ENCODE measurements at places on chromosomes 7 and 10. TPM values are rescaled to one million over a fixed set of nuclear protein-coding genes. Genes with fewer than 3 reads are reported as not detected.

DNA sequence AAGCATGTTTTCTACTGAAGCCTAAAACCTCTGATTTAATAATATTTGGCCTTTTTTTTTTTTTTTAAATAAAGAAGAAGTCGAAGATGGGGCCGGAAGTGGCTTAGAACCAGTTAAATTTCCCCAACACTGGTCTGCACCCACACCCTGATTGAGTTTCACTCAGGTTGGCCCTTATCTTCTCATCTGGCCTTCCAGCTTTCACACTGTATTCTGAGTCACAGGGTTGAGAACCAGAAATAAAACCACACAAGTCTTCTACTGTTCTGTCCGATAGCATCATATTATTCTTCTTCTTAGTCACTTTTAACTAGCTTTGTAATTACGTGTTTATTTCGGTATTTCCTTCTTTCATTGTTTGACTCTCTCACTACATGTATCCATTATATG, 9.9 kb downstream of the ZNF365 start:
- DNase-seq, result peak; percentile 31

Gene SSC4D
- 0.46 TPM for total RNA-seq

DNA sequence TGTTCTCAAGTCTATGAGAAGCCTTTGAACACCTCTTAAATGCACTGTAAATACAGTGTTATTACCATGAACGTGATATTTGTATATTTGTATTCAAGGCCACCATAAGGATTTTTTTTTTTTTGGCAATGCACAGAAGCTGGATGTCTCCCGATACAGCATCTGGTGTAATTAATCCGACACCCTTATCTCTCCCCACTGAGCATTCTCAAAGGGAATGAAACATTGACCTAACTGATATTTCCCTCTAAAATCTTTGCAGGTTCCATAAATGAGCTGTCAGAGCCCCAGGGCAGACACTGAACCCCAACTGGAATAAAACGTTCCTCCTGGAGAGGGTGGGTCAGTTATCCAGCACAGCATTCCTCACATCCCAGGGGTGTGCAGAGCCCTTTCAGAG, 316.6 kb downstream of the PAXIP1 start:
- DNase-seq, result no peak

- DNase-seq, result no peak
Observed at GRCh38 chr10:72426986-72427385, 72.3 kb upstream of the DNAJB12 start.

GRCh38 chr10:79477456-79477855, 32.0 kb upstream of the ZCCHC24 start:
- no peak for DNase-seq

DNA sequence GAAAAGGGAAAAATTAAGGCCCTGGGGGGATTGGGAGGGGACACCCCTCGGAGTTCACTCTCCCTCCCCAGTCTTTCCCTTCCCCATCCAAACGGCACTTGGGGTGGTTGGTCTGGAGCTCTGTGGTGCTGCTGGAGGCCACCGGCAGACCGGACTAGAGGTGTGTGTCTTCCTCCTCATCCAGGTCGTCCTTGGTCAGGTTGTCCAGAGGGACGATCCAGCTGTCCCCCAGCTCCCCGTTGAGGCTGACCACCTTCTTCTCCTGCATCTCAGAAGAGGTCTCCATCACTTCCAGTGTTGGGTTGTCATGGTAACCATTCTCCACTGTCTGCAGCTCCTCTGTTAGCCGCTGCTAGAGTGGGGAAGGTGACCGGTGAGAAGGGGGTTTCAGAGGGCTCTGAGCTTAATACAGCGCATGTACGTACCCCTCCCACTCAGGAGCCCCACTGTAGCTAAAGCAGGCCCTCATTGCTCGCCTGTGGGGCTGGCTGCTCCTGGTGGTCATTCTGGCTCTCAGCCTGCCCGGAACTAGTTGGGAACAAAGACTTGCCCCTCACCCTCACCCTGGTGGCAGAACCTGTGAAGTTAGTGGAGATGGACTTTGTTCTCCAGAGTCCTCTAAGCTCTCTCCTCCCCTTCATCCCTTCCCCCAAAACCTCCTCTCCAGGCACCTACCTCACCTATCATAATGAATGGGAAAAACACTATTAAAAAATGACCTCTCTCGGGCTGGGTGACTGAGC, 52.1 kb downstream of the PODXL start:
- DNase-seq, result no peak

Gene CADPS2
- 22.6 TPM for total RNA-seq

Gene CARD11
- 41.8 TPM for total RNA-seq

- no peak for DNase-seq
Observed at GRCh38 chr7:20959281-20959680, 172.6 kb upstream of the SP8 start.

GRCh38 chr10:105538874-105539273, 897.8 kb downstream of the SORCS3 start:
- no peak for DNase-seq

DNA sequence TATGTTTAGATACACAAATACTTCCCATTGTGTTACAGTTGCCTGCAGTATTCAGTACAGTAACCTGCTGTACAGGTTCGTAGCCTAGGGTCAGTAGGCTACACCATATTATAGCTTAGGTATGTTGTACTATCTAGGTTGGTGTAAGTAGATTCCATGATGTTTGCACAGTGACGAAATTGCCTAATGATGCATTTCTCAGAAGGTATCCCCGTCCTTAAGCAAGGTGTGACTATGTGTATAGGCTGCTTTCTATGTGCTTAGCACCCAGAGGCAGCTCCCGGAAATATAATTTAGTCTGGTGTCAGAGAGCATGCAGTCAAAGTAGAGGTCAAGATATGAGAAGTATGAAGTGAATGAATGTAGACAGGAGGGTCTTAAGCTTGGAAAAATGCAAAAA, 9.8 kb downstream of the MAPK8 start:
- DNase-seq, result no peak

Gene CYP2W1
- not detected for total RNA-seq

Gene CTNNA3
- total RNA-seq, result not detected

GRCh38 chr7:43501870-43502269, 81.0 kb upstream of the STK17A start:
- DNase-seq, result no peak

- no peak for DNase-seq
Observed at GRCh38 chr7:36762394-36762793, 38.1 kb upstream of the AOAH start.

Gene EPO
- not detected for total RNA-seq

GRCh38 chr10:75099952-75100763, 11.3 kb upstream of the SAMD8 start:
- DNase-seq, result peak; percentile 52

DNA sequence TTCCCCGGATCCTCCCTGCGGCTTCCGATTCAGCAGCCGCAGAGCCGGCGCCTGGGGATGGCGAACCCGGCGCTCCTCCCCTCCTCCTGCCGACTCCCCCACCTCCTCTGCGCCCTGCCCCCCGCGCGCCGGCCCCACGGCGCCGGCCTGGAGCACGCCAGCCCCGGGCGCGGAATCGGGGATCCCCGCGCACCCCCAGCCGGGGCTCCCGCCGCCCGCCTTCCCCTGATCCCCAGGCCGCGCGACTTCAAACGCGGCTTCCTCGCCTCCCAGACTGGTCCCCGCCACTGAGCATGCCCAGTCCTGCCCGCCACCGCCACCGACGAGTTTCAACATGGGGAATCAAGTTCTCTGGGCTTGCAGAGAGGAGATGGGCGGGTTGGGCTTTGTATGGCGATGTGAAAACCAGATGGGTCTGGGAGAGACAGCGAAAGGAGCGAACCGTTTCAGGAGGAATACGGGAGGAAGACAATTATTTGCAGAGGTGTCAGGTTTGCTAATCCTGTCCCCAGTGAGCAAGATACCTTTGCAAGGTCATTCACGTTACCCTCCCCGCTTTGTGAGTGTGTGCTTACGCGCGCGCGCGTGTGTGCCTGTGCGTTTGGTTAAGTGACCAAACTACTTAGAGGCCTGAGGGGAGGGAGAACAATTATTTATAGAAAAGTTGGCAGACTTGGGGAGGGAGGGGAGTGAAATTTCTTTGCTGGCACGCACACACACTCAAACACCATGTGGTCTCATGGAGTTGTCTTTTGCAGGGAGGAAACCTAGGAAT, at the start of gene PANK1:
Gene PANK1 (minus strand): TSS at position 276 of the 775 bp plus-strand sequence. CDS start 351 bp downstream, outside the sequence.
- peak; percentile 83 for DNase-seq

GRCh38 chr10:106179430-106179829, 985.1 kb downstream of the SORCS1 start:
- no peak for DNase-seq

DNA sequence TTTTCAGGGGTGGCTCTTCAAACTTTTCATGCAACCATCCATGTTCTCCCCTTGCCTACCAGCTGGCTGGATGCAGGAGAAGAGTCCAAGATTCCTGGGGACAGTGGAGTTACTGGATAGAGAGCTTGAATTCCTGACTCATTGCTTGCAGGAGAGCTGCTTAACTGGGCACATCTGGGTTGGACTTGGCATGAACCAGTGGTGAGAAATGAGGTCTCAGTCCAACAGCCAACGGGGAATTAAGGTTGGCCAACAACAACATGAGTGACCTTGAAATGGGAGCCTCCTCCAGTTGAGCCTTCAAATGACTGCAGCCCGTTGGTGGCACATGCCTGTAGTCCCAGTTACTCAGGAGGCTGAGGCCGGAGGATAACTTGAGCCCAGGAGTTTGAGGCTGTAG, 58.1 kb upstream of the OPN4 start:
- DNase-seq, result no peak

Gene MYH16
- 0.11 TPM for total RNA-seq

Gene VGF
- not detected for total RNA-seq

GRCh38 chr7:149494738-149495368, 2.8 kb downstream of the ZNF746 start:
- no peak for DNase-seq

Gene TAC1
- not detected for total RNA-seq

DNA sequence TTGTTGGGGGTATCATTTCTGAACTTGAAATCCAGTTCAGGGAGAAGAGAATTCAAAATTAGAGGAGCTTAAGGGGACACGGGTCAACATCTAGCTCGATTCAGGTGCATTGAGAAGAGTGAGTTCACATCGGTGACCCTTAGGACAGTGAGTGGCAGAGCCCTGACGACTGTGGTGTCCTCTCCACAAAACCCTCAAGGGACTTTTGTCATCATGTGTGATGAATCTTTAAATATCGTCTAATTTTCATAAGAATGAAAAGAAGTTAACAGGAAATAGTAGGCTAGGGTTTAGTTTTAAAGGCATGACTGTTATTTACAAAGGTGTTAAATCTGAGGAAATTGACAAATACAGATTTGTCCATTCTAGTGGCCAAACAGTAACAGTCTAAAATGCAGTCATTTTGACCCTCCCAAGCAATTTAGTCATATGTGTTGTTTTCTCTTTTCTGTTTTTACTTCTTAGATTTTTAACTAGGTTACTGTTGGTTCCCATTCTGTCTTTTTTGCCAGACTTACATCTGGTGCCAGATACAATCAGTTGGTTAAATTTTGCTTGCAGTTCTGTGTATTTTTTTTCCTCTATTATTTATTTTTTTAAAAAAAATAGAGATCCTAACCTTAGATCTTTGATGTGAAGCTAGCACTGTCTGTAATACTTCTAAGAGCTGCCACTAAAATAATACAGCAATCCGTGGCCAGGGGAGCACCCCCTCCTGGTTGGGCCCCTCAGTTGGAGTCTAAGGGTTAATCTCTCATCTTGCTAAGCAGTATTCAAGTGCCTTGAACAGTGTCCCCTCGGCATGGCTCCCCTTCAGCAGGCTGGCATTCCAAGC, 34.9 kb upstream of the SH2B2 start:
- DNase-seq, result no peak

DNA sequence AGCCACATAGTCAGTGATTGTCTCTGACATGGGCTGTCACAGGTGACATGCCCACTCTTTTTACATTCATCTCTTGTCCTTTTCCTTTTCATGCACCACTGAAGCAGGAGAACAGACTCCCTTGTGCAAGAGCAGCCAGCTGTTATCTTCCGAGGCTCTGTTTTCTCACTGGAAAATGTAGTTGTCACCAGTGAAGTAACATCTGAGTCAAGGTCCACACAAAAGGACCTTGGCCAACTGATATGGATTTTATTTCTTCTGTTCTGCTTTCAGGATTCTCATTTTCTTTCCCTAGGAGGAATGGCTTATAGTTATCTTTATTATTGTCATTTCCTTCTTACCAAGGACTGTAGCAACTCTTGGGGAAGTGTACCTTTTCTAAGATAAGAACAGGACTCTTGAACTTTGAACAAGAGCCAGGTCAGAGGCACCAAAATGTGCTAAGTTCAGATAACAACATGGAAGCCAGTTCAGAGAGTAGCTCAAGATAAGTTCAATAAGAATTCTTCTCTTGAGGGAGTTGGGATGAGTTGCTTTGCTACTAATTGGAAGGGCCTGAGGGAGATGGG, 22.7 kb downstream of the AVPI1 start:
- peak; percentile 40 for DNase-seq

DNA sequence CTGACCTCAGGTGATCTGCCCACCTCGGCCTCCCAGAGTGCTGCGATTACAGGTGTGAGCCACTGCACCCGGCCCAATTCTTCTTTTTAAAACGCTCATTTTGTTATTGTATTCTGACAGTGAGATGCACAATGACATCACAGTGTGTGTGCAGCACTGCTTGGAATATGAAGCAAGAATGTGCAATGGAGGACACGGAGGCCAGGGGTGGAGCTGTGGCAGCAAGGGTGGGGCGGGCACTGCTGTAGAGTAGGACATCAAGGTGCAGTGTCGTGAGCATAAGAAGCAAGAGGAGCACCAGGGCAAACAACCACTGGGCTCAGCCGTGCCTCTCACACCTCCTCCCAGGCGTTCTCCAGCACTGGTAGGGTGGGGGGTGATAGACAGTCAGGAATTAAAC, 26.8 kb upstream of the GRID1 start:
- no peak for DNase-seq

GRCh38 chr10:113518415-113518814, 34.4 kb upstream of the HABP2 start:
- DNase-seq, result no peak

- DNase-seq, result peak; percentile 37
Observed at GRCh38 chr10:79981450-79982361, 32.8 kb upstream of the SFTPD start.

DNA sequence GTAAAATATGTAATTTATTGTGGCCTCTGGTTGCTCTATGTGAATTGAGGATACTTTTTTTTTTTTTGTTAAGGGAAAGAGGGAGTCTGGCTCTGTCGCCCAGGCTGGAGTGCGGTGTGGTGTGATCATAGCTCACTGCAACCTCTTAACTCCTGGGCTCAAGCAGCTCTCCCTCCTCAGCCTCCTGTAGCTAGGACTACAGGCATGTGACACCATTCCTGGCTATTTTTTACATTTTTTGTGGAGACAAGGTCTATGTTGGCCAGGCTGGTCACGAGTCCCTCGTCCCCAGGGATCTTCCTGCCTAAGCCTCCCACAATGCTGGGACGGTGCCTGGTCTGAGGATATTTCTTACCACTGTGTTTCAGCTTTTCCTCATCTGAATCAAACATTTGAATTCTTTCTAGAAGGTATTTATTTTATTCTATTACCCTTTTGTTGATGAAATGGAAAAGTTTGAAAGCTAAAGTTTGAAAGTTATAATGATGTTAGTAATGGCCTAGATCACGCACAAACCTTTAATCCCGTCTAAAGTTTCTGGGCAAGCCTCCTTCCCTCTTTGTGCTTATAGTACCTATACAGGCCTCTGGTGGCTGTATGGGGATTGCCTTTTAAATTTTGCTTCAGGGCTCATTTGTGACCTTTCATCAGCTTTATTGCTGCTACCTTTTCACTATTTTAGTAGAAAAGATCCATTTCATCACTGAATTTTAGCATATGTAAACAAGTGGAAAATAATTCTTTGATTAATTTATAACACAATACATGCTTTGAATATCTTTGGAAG, 2.0 kb downstream of the IFRD1 start:
- peak; percentile 66 for DNase-seq

GRCh38 chr7:72265071-72265904, 146.8 kb downstream of the CALN1 start:
- DNase-seq, result no peak

Gene STYXL1
- total RNA-seq, result 24.3 TPM

Gene MICALL2
- total RNA-seq, result 58.7 TPM

Gene SPDYE18
- total RNA-seq, result 0.66 TPM

Gene CFAP69
- total RNA-seq, result 4.4 TPM

All from endothelial cell of umbilical vein (primary cell).